ENCODE measurements at places on chromosomes 11 and 22.
A peak's percentile ranks its signal among the peaks of the same experiment; 100 is the strongest.

DNA sequence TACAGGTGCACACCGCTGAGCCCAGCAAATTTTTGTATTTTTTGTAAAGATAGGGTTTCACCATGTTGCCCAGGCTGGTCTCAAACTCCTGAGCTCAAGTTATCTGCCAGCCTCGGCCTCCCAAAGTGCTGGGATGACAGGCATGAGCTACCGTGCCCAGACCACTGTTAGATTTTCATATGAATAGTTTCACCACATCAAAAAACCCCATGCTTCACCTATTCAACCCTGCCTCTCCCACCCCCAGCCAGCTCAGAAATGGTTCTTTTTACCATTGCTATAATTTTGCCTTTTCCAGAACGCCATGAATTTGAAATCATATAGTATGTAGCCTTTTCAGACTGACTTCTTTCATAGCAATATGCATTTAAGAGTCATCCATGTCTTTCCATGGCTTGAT lies 37.9 kb downstream of the CDPF1 start:
- ATAC-seq: no peak

DNA sequence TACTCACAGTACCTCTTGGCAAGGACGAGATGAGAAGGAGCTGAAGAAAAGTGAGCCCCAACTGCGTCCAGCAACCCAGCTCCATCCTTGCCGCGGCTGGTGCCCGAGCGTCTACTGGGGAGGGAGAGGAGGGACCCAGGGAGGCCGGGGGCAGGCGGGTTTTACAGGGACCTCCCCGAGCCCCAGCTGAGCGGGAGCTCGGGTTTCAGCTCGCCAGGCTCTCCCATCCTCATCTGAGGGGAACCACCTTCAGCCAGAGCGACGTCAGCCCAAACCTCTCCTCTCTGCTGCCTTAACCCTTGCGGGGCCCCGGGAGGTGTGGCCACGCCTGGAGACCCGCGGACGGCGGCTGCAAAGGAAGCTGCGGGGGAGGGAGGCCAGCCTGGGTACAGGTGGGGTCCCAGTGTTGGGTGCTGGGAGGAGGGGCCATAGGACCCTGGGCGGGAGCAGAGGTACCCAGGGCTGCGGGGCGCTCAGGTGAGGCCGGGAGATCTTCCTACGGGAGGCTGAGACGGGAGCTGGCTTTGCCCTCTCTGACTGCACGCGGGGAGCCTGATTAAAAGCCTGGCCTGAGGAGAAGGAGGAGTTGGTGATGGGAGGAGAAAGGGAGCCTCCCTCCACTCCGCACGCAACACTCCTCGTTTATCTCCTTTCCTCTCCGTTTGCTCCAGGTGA lies at the start of gene PAMR1:
Gene PAMR1 (minus strand): TSS at position 116 of the 675 bp plus-strand sequence. CDS start 31 bp downstream, at position 85.
- peak; percentile 85 for ATAC-seq

DNA sequence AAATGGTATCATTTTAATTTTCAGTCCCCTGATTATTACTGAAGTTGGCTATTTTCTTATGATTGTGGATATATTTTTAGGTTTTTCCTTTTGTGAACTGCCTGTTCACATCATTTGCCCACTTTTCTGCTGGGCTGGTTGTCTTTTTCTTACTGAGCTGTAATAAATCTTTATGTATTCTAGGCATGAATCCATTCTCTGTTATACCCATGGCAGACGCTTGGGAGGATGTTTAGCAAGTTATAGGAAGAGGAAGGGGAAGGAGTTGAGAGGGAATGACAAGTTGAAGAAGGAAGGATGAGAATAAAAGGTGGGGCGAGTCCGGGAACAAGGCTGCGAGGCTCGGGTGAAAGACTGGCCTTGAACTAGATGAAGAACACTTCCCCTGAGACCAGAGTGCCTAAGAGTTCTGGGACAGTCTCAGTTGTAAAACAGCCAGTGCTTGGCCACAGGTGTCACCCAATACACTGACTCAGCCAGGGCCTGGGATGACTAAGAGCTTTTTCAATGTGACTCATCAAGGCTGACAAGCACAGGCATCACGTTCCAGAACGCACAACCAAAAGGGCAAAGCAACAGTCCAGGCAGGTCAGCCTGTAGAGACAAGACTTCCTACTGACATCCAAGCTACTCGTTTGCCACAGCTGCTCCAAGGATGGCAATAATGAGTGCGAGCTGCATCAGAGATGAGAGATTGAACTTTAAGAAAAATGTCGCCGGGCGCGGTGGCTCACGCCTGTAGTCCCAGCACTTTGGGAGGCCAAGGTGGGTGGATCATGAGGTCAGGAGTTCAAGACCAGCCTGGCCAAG lies 35.2 kb downstream of the LRFN4 start:
- peak; percentile 100 for ATAC-seq

DNA sequence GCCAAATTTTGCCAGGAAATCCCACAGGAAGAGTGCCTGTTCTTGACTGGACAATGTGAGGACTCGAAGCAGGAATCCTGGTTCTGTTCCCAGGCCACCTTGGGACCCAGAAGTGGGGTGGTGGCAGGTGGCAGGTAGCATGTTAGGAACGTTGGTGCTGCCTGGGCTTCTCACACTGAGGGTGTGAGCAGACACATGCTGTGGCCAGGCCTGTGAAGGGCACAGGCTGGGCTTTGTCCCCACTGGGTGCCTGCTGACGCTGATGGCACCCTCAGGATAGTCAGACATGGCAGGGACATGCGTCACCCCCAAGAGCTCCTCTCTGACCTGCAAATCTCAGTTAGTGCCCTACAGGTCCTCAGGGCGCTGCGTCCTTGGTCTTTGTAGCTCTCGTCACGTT lies 21.1 kb upstream of the NECTIN1 start:
- no peak for ATAC-seq

GRCh38 chr22:28506150-28506535 lies 173.5 kb downstream of the TTC28 start:
- ATAC-seq: no peak

- no peak for ATAC-seq
Measured at GRCh38 chr11:16364254-16364653, 7.9 kb upstream of the SOX6 start.

DNA sequence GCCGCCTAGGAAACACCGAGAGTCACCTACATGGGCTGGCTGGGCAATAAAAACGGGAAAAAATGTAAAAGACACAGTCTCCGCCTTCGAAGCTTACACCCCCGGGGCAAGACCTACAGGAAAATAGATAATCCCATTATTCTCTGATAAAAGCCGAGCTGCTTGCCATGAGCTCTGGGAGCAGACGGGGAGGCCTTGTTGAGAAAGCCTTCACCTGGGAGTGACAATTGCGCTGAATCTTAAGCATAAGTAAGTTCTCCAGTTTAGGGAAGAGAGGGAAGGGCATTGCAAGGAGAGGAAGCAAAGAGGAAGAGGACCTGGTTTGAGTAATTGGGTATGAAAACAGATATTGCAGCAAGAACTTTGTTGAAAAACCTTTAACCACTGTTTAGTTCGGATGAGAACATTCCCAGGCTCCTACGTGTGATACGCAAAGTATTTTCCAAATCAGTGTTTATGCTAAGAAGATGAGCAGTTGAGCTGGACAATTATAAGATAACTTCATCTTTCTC lies 813 bp upstream of the BTBD10 start:
- ATAC-seq: no peak

DNA sequence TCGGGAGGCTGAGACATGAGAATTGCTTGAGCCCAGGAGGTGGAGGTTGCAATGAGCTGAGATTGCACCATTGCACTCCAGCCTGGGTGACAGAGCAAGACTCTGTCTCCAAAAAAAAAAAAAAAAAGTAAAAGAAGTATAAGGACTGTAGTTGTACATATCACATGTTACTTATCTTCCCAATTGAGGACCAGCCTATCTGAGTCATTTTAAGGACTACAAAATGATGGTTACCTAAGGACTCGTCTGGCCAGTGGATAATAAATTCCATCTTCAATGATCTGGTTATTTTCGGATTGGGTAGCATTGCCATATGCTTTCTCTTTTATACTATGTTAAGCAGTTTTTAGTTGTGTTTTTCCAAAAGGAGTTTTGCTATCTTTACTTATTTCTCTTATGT lies 55.3 kb downstream of the PPFIA1 start:
- ATAC-seq: no peak

DNA sequence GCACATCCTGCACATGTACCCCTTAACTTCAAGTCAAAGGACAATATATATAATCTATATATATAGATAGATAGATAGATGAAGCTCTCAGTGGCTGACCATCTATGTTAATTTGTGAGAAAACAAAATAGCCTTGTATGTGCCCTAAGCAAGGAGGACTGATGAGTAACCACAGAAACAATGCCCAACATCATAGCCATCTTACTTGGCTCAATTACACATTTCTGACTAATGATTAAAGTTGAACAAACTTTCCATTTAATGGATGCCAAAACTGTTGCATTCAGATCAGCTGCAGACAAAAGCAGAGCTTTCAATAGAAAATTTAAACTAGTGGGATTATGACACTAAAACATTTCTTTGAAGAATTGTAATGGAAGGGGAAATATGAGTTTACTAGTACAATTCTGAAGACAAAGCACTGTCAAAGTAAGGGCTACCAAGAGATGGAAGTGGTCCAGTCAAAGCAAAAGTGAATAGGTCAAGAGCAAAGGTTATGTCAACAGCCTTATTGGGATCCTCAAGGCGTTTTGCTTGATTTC lies 1188.2 kb upstream of the RAG2 start:
- no peak for ATAC-seq

GRCh38 chr11:104058680-104059079 lies 22.2 kb downstream of the DDI1 start:
- ATAC-seq: peak; percentile 69

DNA sequence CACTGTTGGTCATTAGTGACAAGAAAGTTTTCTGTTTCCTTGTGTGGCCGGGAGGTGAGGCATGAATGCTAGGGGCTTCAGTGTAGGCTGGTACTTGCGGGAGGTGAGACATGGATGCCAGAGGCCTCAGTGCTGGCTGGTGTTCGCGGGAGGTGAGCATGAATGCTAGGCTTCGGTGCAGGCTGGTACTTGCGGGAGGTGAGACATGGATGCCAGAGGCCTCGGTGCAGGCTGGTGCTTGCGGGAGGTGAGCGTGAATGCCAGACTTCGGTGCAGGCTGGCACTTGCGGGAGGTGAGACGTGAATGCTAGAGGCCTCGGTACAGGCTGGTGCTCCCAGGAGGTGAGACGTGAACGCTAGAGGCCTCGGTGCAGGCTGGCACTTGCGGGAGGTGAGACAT lies 48.4 kb downstream of the ANO1 start:
- ATAC-seq: no peak

- no peak for ATAC-seq
Measured at GRCh38 chr11:13495929-13496328, at the start of gene PTH. TSS of gene PTH (minus strand) at chr11:13495997. CDS start at chr11:13492855, 3,142 bp downstream.

GRCh38 chr11:131530407-131530806 lies 160.0 kb downstream of the NTM start:
- no peak for ATAC-seq

GRCh38 chr11:83726316-83726715 lies 440.1 kb upstream of the CCDC90B start:
- no peak for ATAC-seq

DNA sequence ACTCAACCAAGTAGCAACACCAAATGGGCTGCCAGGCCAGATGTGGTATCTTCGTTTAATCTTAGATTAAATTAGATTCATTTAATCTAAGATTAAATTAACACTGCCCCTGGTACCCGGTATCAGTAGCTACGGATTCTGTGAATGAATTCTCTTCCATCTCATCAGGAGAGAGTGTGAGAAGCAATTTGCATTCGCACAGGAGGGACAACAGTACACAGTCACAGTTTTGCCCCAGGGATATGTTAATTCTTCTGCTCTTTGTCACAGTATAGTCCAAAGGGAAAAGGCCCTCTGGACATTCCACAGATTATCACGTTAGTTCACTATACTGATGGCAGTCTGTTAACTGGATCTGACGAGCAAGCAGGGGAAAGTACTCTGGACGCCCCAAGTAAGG lies 22.9 kb downstream of the ASCL2 start:
- ATAC-seq: peak; percentile 37

GRCh38 chr11:65112546-65113360 lies 1.1 kb downstream of the TM7SF2 start:
- ATAC-seq: peak; percentile 25

- ATAC-seq: no peak
Measured at GRCh38 chr22:26267856-26268255, 98.6 kb downstream of the SEZ6L start.

DNA sequence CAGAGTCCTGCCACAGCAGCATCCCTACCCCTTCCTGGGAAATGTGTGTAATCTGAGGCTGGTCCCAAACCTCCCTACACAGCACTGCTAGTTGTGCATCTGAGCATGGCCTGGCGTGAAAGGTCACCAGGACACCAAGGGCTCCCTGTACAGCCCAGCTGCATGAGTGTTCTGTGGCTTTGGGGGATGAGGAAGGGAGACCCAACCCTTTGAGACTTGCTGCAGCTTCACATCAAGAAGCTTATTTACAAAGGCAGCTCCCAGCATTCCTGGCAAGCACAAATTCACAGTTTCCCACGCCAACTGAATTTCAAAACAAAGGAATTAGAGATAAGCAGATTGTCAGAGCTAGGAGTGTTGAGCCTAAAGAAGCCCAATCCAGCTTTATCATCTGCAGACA lies 32.2 kb downstream of the CSNK2A3 start:
- no peak for ATAC-seq

- no peak for ATAC-seq
Measured at GRCh38 chr11:69512136-69512535, 30.7 kb downstream of the LINC01488 start.

GRCh38 chr22:29628996-29629902 lies 25.8 kb downstream of the NF2 start:
- no peak for ATAC-seq

- no peak for ATAC-seq
Measured at GRCh38 chr22:38754751-38755154, 1.0 kb downstream of the SUN2 start.

- peak; percentile 31 for ATAC-seq
Measured at GRCh38 chr11:132448334-132448995, 1078.0 kb downstream of the NTM start.

DNA sequence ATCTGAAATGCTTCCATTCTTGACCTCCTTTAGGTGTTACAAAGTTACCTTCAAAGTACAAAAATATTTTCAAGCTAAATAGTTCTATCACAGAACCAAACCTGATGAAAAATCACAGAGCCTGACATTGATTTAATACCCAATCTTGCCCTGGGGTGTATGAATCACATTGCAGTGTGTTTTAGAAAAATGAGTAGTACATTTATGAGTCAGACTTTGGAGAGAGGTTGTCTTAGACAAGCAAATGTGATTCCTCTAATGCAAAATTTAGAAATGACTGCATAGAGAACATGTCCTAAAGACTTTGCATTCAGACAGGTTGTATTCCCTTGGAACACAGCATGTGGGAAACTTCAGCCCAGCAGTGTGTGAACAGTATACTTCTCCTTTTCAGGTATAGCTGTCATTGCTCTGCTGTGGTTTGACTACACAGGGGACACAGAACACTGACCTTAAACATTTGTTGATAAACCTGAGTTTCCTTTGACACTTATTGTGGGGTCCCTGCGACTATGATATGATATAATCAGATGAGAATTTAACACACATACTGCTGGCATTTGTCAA lies 972.1 kb downstream of the JRKL start:
- ATAC-seq: no peak

DNA sequence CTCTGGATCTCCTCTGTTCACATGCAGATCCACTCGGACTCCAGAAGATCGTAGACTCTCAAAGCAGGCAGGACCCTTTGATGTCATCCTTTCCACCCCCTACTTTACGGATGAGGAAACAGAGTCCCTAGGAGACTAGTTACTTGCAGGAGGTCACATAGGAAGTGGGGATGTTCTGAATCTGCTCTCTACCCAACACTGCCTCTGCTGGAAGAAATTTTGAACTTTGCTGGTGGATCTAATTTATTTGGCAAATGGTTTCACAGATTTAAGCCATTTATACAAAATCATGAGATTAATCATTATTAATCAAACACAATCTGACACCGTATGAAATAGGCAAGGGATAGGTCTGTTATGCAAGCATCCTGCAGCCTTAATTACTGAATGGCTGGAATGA lies 55.0 kb upstream of the USP47 start:
- no peak for ATAC-seq
